ENCODE measurements at places on chromosomes 4 and X.

GRCh38 chr4:74105656-74106280 lies 6.8 kb upstream of the CXCL2 start:
- DNase-seq, result no peak

- DNase-seq, result no peak
These were observed 178.8 kb downstream of the DCLK2 start for GRCh38 chr4:150256841-150257730.

- no peak for DNase-seq
These were observed 88.1 kb downstream of the CAMK2D start for GRCh38 chr4:113673450-113673849.

GRCh38 chr4:24768604-24769003 lies 26.8 kb upstream of the SOD3 start:
- no peak for DNase-seq

DNA sequence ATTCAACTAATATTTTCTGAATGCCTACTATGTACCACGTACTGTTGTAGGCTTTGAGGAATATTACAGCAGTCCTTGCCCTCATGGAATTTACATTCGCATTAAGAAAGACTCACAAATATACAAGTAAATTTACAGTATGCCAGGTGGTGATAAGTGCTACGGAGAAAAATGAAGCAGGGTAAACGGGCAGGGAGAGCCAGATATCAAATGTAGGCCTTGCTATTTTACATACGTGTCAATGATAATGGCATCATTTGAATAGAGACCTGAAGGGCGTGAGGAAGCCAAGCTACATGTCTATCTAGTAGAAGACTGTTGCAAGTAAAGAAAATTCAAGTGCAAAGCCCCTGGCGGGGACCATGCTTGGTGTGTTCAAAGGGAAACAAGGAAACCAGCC lies 65.2 kb downstream of the AMMECR1 start:
- no peak for DNase-seq

DNA sequence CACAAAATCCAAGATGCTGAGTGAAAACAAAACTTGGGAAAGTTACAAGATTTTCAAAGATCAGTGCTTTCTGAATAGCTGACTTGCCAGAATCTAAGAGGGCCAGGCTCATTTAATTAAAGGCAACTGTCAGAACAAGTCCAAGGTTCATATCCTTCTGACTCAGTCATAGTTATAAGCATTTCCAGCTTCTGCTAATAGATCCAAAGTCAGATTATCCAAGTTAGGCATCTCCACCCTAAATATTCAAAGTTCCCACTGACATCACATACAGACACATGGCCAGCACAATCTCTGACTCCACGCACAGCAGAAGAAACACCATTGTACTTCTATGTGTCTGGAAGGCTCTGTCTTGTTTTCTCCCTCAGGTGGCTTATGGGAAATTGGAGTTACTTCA lies 41.8 kb downstream of the GASK1B start:
- DNase-seq, result no peak

DNA sequence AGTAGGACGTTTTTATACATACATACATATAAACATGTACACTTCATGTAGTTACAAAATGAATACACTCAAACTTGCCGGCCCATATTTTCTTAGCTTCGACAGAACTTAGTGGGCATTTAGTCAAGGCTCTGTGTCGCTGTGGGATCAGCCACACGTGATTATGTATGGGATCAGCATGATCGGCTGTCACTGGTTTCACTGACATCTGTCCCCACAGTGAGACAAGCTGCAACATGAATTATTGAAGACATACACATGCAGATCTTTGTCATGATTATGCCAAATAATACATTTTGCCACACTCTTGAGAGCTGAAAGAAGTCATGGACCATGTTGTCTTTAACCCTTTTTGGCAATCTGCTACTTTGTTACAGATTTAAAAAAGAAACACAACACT lies 38.2 kb upstream of the NAA11 start:
- DNase-seq, result no peak

DNA sequence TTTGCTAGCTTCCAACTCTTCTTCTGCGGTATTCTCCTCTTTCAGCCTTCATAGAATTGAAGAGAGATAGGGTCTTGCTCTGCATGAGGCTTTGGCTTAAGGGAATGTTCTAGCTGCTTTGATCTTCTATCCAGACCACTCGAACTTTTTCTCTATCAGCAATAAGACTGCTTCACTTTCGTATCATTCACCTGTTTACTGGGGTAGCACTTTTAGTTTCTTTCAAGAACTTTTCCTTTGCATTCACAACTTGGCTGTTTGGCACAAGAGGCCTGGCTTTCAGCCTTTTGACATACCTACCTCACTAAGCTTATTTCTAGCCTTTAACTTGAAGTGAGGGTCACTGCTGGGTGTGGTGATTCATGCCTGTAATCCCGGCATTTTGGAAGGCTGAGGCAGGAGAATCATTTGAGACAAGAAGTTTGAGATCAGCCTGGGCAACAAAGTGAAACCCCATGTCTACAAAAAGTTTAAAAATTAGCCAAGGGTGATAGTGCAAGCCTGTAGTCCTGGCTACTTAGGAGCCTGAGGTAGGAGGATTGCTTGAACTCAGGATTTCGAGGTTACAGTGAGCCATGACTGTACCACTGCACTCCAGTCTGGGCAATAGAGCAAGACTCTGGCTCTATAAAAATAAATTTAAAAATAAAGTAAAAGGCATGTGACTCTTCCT lies 47.1 kb upstream of the HPGDS start:
- no peak for DNase-seq

DNA sequence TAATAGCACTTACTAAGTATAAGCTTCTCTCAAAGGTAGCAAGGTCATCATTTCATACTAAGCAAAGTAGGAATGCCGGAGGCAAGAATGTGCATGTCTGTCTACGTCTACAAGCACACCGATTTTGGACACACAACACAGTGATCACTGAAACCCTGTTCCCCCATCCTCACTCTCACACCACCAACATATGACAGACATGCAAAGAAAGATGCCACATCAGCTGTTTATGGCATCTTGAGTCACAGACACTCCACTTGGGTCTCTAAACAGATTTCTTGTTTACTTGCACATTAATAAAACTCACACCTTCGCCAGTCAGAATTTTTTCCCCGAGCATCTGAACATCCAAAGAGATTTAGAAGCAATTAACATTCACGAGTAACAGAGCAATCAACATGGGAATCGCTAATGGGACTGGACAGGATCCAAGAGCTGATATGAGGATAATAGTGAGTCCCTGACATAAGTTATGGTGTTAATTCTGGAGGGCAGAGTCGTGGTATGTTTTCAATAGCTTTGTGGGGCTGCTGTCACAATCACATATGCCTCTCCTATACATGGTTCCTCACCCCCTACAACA lies 324.1 kb downstream of the DHX15 start:
- DNase-seq, result no peak

- DNase-seq, result no peak
These were observed 8.8 kb downstream of the SPRY1 start for GRCh38 chr4:123405267-123405865.

DNA sequence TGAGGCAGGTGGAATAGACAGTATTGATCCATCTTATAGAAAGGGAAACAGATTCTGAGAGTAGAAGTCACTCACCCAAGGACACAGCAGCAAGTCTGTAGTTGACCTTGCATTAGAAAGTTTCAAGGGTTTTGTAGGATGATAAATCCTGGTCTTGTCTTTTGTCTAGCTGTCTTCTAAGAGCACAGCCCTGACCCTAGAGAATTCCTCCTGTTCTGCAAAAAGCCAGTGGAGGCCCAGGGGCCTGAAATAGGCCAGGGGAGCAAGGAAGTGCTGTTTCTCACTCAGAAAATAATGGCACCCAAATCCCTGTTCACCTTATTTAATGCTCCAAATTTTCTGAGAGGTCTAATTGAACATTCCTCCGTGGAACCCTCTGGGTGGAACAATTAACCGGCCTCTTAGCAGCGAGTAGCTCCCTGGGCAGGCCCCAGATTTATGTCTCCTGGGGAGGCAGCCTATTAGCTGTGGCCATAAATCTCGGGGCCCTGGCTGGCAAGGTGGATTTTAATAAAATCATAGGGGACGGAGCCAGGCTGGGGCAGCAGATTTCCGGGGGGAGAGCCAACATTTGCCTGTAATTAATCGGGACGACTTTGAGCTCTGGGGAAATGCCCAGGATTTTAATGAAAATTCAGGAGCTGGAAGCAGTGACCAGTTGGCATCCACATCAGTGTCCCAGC lies 49.2 kb upstream of the MSX1 start:
- no peak for DNase-seq

- no peak for DNase-seq
These were observed 5.1 kb upstream of the ASMT start for GRCh38 chrX:1609762-1610161.

- DNase-seq, result no peak
These were observed 124.1 kb downstream of the SPCS3 start for GRCh38 chr4:176443646-176444409.

GRCh38 chr4:92091335-92091734 lies 212.4 kb upstream of the GRID2 start:
- no peak for DNase-seq

DNA sequence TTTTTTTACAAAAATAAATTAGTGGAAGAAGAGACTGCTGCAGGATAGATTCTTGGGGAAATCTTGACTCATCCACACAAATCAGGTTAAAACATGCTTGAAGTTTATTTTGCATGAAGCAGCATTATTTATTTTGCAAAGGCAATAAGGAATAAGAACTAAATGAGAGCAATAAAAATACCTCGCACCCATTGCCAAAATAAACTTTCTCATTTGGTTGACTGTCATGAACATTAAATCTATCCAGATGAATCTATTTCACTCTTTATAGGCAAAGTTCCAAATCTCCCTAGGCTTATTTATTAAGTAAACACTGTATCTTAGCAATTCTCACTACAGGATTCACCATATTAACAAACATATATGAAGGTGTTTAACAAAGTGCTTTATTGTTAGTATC lies 58.9 kb downstream of the HOPX start:
- no peak for DNase-seq

DNA sequence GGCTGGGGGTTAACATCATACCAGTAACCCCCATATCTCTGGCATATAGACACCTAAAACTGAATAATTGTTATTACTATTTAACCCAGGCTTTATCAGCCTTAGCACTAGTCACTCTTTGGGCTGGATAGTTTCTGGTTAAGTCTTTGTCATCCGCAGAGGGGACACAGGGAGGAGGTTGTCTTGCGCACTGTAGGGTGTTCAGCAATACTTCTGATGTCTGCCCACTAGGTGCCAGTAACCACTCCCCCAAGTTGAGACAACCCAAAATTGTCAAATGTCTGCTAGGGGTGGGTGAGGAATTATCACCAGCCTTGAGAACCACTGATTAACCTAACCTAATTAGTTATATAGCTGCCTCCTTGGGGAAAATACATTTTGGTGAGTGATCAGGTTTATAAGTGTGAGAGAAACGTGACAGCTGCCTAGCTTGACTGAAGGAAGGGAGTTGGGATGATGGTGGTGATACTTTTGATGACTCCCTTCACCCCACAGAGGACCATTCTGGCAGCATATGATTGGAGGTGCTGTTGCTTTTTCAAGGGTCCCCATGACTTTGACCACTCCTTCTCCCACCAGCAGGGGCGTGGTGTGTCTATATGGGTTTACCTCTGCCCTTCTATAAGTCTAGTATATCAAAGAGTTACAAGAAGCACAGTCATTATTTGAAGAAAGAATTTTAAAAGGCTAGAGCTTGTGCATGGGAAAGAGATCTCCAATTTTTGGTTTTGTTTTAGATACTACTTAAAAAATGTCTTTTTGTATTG lies 140.9 kb downstream of the STIM2 start:
- no peak for DNase-seq

DNA sequence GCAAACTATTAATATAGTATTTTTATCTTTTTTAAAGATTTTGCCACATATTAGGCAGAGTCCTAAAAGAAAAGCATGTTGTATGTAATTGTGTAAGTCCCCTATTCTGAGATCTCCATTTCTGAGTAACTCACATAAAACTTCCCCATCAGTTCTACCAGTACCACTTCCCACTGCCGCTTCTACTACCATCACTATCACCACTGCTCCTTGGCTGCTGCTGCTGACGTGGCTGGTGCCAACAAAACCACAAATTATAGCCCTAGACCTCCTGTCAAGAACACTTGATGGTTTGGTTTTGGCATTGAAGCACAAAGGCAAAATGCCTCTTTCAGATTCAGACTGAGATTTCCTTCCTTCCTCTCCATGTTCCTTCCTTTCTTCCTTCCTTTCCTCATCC lies 106.4 kb downstream of the MMRN1 start:
- DNase-seq, result no peak

- DNase-seq, result no peak
These were observed 3.3 kb downstream of the NKX6-1 start for GRCh38 chr4:84495794-84496261.

GRCh38 chr4:122700178-122700725 lies 32.3 kb upstream of the BBS12 start:
- DNase-seq, result peak; percentile 78

DNA sequence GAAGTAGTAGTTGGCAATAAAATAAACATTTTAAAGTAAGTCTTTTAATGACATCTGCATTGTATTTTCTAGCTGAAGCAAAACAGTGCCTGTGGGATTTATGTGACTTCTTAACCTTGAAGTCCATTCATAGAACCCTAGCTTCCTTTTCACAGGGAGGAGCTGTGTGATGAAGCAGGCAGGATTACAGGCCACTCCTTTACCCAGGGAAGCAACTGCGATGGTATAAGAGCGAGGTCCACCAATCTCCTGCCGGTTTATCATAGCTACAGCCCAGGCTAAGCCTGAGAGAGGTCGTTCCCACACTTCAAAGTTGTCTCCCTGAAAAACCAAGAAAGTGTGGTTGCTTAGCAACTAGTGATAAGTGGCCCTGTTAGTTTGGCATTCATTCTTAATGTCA lies 7.0 kb downstream of the RPL36A start:
- no peak for DNase-seq

DNA sequence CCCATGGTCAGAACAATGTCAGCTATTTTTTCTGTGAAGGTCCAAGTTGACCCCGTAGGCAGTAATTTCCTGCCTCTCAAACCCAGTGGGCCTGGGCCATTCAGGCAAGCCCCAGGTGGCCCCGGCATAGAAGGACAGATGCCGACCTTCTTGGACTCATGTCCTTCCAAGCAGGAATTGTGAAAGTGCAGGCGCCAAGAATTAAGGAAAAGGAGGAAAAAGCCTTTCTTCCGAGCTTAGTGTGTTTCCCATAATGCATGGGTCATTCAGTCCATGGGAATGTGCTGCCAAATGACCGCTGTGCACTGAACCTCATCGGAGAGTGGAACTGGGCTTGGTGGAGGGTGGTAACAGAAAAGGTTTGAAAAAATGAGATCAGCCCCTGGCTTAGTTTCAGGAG lies 196.5 kb upstream of the HS3ST1 start:
- DNase-seq, result no peak

DNA sequence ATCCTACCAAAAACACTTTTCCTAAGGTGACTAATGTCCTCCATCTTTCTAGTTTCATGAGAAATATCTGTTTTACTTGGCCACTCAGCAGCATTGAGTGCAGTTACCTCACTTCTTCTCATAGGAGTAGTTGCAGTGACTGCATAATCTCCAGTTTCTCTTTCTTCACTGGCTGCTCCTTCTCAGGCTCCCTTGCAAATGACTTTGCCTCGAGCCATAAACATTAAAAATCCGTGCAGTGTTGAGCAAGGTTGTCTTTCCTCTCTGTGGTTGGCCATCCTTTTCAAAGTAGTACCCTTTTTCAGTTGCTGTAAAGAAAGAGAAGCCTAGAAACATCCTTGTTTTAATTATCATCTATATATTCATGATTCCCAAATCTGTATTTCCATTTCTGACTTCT lies 10.2 kb upstream of the PRKG2 start:
- DNase-seq, result no peak
